ENCODE measurements at places on chromosomes 4 and X.

GRCh38 chr4:142095886-142096605, 459.7 kb downstream of the IL15 start:
- DNase-seq = peak; percentile 93

DNA sequence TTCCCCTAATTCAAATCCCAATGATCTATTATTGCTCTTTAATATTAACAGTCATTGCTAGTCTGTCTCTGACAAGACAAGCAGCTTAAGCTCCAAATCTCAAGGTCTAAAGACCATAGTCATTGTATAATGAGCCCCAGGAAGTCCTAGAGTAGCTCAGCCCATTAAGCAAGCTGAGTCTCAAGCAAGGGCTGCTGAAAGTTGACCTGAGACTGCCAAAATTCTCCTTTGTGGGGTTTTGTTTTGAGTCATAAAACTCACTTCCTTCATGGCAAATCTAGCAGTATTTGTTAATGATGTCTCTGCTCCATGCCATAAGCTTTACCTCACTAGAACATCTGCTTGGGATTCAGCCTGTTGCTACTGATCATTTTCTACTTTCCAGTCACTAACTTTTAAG, 313.2 kb downstream of the ANTXR2 start:
- DNase-seq = no peak

- DNase-seq = no peak
Observed at GRCh38 chr4:142565771-142566170, 280.3 kb downstream of the INPP4B start.

DNA sequence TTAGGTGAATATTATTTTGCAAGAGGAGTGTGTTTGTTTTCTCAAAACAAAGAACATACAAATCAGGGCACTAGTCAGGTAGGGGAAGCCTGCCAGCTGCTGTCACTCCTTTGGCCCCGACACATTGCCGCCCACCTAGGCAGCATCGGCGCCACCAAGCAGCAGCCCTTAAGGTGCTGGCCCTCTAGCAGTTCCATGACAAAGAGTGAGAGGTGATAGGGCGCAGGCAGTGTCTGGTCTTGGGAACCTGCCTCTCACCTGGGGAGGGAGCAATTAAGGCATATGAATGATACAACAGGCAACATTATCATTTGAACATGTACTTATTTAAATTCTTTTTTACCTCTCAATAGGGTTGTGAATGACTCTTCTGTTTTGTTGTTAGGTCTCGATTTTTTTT, 135.1 kb downstream of the PLS3 start:
- DNase-seq = no peak

DNA sequence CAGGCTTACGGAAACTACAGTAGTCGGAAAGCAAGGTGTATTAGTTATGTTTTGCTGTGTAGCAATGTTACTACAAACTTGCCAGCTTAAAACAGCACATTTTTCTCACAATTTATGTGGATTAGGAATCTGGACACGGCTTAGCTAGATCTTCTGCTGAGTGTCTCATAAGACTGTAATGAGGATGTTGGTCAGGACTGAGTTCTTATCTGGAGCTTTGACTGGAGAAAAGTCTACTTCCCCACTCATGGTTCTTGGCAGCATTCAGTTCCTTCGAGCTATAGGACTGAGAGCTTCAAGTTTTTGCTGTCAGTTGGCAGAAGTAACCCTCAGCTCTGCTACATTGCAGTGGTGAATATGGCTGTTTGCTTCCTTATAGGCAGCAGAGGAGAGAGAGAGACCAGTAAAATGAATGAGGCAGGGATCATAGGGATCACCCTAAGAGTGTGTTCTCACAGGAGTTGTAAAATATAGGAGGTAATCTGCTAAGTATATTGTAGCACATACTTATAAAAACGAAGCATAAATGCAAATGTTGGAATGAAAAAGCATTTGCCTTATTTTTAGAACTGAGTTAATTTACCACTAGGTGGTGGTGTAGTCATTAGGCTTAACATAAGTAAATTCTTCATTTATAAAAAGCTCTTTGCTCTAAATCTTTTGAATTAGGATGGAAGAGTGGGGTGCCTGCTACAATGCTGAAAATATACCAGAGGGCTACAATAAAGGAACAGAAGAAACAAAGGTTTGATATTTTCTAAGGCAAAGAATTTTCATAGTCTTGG, 38.6 kb downstream of the ALG13 start:
- no peak for DNase-seq

DNA sequence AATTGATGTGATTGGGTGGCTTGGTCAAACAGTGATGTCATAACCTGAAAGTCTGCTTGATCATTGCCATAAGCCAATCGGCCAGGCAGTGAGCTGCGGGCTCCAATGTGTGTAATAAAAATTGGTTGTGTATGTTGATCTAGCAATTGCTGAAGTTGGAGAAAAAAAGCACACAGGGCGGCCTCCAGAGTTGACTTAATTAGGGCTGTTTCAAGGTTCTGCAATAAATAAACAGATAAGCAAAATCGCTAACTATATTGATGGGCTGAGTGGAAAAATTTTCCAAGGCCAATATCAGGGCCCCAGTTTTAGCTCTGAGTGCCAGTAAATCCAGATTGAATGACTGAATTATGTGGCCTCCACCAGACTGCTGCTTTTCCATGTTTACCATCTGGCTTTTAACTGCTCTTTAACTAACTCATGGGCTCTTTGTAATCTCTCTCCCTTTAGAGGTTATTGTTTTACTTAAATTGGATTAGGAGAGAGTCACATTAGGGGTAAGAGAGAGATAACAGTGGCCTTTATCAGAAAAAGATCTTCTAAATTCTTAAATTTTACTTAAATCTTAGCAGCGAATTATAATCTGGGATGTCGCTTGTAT, 160.6 kb upstream of the WDFY3 start:
- DNase-seq = no peak

DNA sequence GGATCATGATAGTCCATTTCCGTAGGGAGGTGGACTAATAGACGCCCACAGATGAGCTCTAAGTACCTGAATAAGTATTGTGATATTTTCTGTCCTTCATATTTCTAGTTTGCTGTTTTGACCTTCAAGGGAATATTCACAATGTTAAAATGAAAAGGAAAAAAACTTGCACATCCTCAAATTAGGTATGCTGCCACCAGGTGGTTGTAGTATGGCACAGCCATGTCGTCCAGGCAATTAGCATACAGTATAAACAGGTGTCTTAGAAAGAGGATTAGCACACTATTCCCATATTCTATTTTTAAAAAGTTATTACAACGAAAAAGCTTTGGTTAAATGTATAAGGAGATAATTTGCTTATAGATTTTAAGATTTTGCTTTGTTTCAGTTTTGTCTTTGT, 802.0 kb downstream of the RPA4 start:
- DNase-seq = no peak

GRCh38 chrX:130756233-130756632, 146.8 kb downstream of the ENOX2 start:
- no peak for DNase-seq

DNA sequence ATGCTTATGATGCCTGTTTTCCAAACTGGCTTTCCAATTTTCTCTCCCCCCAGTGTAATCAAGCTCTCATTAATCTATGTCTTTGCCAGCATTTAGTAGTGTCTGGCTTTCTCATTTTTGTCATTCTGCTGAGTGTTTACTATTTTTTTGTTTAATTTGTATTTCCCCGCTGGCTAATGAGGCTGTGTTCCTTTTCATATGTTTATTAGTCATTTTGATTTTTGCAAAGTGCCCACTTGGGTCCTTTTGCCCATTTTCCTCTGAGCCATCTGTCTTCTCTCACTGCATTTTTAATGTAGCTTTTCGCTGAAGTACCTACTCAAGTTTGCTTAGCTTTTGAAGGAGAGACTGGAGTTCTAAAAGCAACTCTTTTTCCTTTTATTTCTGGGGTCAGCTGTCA, 14.7 kb downstream of the DCK start:
- DNase-seq = no peak

Measured in fibroblast of skin of left biceps (primary cell).